Omental fat pad (tissue), 4 donors: ENCODE measurements at places on chromosomes 5 and 9.

DNA sequence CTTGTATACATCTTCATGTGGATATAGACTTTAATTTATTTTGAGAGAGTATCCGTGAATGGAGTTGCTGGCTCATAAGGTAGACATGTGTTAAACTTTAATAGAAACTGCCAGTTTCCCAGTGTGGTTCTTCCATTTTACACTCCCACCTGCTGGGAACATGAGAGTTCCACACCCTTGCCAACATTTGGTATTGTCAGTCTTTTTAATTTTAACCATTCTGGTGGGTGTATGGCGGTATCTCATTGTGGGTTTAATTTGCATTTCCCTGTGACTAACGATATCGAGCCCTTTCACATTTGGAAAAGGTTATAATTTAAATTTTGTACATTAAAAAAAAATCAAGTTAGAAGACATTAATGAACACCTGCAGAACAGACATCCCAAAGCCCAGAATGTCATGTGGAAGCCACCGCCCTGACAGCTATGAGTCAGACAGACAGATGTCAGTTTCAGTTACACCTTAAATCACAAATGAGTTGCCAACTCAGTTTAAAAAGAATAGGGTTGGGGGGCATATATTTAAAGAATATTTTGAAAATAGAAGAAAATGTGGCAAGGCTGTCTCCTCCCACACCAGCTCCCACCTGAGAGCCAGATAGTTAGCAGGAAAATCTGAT, 36.9 kb downstream of the ANKRD33B start:
- DNase-seq: no peak

GRCh38 chr9:108691614-108692013, 164.2 kb downstream of the ACTL7B start:
- no peak for DNase-seq

- DNase-seq: no peak
Observed at GRCh38 chr5:82911910-82912309, 165.3 kb downstream of the TMEM167A start.

- no peak for DNase-seq
Observed at GRCh38 chr5:96326902-96327301, 106.1 kb downstream of the PCSK1 start.

DNA sequence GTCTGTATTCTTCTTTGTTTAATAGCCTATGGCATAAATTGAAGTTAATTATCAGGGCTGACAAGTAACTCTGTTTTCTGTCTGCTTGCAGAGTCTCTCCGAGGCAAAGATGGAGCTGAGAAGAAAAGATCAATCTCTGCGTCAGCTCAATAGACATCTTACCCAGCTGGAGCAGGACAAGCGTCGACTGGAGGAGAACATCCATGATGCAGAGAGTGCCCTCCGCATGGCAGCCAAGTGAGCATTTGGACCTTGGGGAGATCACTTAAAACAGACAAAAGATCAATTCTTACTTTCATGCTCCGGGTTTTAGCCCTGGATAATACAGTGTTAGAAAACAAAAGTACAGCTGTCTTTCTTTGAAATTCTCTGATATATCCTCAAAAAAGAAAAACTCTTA, 293.8 kb downstream of the CCDC171 start:
- no peak for DNase-seq

DNA sequence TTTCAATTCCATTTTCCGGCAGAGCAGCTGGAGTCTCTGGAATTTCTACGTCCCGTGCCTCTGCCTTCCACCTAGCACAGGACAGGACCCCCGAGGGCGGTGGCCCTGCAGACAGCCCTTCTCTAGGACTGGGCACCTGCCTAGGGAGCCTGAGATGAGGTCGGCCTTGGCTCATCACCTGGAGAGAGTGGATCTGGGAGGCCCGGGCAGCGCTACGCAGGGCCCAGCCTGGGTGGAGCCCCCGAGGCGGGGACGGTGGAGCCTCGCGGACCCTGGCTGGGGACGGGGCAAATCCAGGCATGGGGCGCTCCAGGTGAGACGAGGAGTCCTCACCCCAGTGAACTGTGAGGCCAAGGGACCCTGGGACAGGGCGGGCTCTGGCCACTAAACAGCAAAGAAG, 114.5 kb downstream of the MTRR start:
- no peak for DNase-seq
